ENCODE measurements at places on chromosomes 3 and 15. TPM values are rescaled to one million over a fixed set of nuclear protein-coding genes. Genes with fewer than 3 reads are reported as not detected.

The EPHA3 gene
- 0.22 TPM for total RNA-seq

DNA sequence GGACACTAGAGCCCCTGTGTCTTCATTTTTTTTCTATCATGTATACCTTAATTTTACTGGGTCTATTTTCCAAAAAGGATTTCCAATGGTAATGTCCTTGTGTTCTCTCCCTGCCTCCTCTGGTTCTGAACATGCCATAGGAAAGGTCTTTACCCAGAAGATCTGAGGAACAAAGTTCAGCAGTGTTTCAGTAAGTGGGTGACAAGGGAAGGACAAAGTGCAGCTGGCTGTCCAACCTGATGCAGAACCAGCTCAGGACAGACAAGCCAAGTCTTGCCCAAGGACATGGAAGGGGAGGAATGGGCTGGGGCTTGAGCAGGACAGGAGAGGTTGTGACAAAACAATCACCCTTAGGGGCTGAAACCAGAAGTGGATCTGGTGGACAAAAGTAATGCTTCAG is 61.2 kb upstream of the STRIT1 start:
- H3K4me3 ChIP-seq, result no peak overlapping the region
- no peaks in the 10 kb centered on the region for H3K36me3 ChIP-seq
- DNase-seq, result no peak

DNA sequence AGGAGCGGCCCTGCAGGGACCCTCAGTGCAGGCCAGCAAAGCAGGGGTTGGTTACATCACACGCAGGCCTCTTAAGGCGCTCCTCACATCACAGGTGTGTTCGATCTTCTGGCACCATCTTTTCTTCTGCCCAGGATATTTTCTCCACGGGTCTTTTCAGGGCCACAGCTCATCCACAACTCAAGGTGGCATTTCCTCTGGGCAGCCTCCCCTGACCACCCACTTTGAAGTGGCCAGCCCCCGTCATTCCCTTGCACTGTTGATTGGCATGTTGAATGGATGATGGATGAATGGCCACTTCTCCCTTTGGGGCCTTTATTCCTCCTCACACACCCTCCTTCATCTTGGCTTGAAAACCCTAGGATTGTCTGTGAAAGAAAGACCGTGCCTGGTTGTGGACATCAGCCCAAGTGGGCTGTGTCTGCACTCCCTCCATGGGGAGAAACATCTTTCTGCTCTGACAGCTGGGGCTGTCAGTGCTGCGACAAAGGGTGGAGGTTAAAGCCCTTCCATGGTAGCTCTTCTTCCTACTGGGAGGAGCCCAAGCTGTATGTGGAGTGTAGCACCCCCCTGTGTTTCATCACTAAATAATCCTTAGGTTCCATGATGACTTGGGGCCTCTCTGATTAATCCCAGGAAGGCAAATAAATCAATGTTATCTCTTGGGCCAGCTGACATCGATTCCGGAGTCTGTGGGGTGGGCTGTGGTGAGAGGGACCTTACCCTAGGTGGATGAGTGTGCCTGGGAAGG is 102.5 kb downstream of the EPHB1 start:
- no peaks in the 10 kb centered on the region for H3K36me3 ChIP-seq
- H3K4me1 ChIP-seq, result no peaks in the 10 kb centered on the region
- no peak overlapping the region for H3K27ac ChIP-seq
- H3K4me3 ChIP-seq, result no peak overlapping the region
- H3K27me3 ChIP-seq, result no peaks in the 10 kb centered on the region

- no peaks in the 10 kb centered on the region for H3K36me3 ChIP-seq
- no peaks in the 10 kb centered on the region for H3K27me3 ChIP-seq
Measured at GRCh38 chr15:98787194-98787593, 138.9 kb downstream of the IGF1R start.

- no peak overlapping the region for H3K27ac ChIP-seq
- no peaks in the 10 kb centered on the region for H3K27me3 ChIP-seq
- no peak for DNase-seq
- no peaks in the 10 kb centered on the region for H3K36me3 ChIP-seq
Measured at GRCh38 chr3:53226841-53227407, 28.9 kb downstream of the TKT start.

The GABRA5 gene
- total RNA-seq, result not detected

The LDHAL6B gene
- not detected for total RNA-seq

DNA sequence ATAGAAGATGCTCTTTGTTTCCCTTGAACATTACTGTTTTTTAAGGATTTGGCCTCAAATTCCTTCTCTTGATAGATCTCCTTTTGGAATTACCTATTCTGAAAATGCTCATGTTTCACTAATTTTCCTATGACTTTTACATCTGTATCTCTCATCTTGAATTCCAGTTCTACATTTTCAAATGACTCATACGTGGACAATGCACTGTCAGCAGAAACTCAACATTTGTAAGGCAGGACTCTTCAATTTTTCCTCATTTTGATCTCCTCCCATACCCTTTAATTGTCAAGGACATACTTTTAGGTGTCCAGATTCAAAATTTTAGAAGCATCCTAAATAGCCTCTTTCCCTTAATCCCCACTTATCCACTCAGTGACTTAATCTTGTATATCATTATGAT is 341.0 kb upstream of the RASGRP1 start:
- H3K4me3 ChIP-seq, result no peak overlapping the region
- H3K27ac ChIP-seq, result no peak overlapping the region
- no peaks in the 10 kb centered on the region for H3K36me3 ChIP-seq
- H3K4me1 ChIP-seq, result no peaks in the 10 kb centered on the region
- H3K27me3 ChIP-seq, result no peaks in the 10 kb centered on the region

DNA sequence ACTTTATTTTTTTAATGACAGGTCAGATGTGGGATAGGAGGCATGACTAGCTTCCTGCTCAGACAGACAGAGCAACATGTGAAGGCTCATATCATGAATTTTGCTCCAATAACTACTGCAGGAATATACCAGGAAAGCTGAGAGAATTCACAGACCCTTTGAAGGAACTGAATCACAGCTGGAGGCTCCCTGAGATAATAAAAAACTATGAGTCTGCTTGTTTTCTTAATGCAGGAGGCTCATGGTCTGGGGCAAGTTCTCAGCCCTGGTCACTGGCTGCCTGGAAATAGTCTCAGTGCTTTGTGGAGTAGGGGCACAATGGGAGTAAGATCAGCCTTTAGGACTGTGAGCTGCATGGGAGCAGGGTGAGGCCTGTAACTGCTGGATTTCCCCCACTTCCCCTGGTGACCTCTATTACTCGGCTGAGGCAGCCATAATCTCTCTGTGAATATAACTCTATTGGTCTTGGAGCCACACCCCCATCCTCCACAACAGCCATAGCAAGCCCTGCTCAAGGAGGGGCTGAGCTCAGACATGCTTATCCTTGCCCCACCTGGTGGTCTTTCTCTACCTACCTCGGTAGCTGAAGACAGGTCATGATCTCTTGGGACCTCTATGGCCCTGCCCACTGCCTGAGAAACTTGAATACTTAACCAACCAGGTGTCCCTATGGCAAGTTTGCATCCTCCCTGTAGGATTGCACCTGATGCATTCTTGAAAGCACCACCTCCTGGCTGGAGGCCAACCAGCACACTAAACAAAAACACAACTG is 281.6 kb upstream of the TMCO5A start:
- H3K4me1 ChIP-seq, result no peaks in the 10 kb centered on the region
- no peaks in the 10 kb centered on the region for H3K27me3 ChIP-seq
- H3K4me3 ChIP-seq, result no peak overlapping the region
- H3K27ac ChIP-seq, result no peak overlapping the region
- DNase-seq, result no peak
- H3K36me3 ChIP-seq, result no peaks in the 10 kb centered on the region

The CLEC3B gene
- 71.4 TPM for total RNA-seq

GRCh38 chr3:190205739-190206138 is 85.0 kb upstream of the P3H2 start:
- H3K27ac ChIP-seq, result no peak overlapping the region
- H3K4me1 ChIP-seq, result peaks cover 3% of the 10 kb centered on the region
- no peaks in the 10 kb centered on the region for H3K36me3 ChIP-seq
- no peaks in the 10 kb centered on the region for H3K27me3 ChIP-seq
- no peak for DNase-seq

DNA sequence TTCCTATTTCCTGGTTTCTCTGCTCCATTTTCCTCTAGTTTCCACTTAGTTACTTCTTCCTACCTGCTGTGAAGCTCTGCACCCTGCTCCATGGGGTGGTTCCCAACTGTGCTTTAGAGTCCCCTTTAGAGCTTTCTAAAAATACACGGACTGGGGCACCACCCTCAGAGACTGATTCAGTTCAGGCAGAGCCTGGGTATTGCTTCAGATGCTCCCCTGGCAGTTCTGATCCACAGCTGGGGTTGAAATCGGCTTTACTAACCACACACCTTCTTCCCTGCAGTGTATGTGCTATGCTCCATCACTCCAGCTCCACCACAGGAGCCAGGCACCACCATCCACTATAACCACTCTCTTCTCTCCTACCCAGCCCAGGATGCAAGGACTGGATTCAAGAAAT is 12.6 kb downstream of the ANP32A start:
- H3K4me3 ChIP-seq, result no peak overlapping the region
- DNase-seq, result no peak
- no peaks in the 10 kb centered on the region for H3K36me3 ChIP-seq
- no peaks in the 10 kb centered on the region for H3K27me3 ChIP-seq
- no peaks in the 10 kb centered on the region for H3K4me1 ChIP-seq

DNA sequence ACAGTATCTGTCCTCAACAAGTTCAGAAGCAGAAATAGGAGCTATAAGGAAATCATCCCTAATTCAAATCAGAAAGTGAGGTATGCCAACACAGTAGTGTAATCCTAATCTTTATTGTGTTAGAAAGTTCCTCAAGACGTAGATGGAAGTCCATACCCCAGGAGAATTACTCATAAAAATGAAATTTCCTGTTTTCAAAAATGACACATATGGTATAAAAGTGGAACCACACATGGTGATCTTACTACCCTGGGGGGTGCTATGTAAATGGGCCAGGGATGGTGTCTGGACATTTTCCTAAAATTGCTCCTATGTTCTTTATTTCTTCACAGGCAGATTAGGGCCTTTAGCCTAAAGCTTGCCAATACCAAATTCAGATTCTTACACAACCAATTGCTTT is 204.1 kb downstream of the ARRDC4 start:
- H3K36me3 ChIP-seq, result no peaks in the 10 kb centered on the region
- DNase-seq, result no peak
- H3K4me1 ChIP-seq, result no peaks in the 10 kb centered on the region

- H3K36me3 ChIP-seq, result no peaks in the 10 kb centered on the region
- DNase-seq, result no peak
- H3K27ac ChIP-seq, result peak overlapping the region; percentile 98
- H3K4me3 ChIP-seq, result peak overlapping the region; percentile 73
- H3K27me3 ChIP-seq, result no peaks in the 10 kb centered on the region
- H3K4me1 ChIP-seq, result peaks cover 23% of the 10 kb centered on the region
Measured at GRCh38 chr15:99566157-99566897, 543 bp downstream of the MEF2A start.

GRCh38 chr3:123872621-123873020 is 11.5 kb downstream of the MYLK start:
- no peaks in the 10 kb centered on the region for H3K4me1 ChIP-seq
- H3K27me3 ChIP-seq, result no peaks in the 10 kb centered on the region
- H3K27ac ChIP-seq, result no peak overlapping the region
- H3K4me3 ChIP-seq, result no peak overlapping the region
- no peak for DNase-seq

DNA sequence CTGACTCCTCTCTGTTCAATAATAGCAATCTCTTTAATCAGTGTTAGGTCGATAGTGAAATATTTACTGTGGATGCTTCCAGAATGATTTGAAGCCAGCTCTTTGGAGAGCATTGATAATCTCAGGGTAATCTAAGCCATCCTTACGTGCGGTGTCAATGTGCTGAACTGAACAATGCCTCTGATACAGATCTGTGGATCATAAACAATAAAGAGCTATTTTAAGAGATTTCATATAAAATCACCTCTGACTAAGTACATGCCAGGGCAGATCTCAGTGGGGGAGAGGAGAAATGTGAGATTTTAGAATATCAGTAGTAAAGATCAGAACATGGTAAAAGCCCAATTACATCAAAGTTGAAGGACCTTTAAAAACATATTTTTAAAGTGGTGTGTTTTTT is 319.3 kb upstream of the GBE1 start:
- H3K4me1 ChIP-seq, result no peaks in the 10 kb centered on the region
- H3K27ac ChIP-seq, result no peak overlapping the region
- no peaks in the 10 kb centered on the region for H3K27me3 ChIP-seq
- H3K4me3 ChIP-seq, result peak overlapping the region; percentile 8
- H3K36me3 ChIP-seq, result no peaks in the 10 kb centered on the region
- no peak for DNase-seq

The AP4E1 gene
- 23.0 TPM for total RNA-seq

The GABRR3 gene
- total RNA-seq, result not detected

DNA sequence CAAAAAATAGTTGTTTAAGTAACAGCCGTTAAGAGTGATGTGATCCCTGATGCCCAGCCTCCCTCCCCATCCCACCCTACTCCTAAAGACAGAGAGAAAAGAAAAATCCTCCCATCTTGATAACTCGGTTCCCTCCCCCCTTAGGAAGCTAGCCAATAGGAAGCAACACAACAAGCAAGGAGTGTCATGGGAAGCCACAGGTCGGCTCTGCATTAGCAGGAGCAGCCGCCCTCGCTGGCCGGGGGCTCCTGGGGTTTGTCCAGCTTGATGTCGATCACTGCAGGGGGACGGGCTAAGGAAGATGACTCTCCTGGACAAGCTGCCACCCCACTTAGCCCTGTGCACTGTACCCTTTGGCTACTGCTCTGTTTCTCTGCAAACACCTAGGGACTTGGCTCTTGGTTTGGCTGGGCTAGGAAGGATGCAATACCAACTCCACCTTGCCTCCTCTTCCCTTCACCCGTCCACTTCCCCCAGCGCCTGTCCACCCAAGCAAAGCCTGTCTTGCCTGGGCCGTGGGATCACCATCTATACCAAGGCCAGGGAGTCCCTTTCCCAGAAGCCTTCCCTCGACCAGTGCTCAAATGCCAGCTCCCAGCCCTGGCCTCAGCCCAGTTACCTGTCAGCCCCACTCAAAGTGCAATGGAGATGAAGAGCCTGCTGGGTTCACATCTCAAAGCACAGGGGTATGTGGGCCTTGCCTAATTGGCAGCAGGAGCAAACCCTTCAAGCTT is 23.1 kb downstream of the SRPRB start:
- no peak overlapping the region for H3K4me3 ChIP-seq
- peak; percentile 46 for DNase-seq
- no peak overlapping the region for H3K27ac ChIP-seq
- no peaks in the 10 kb centered on the region for H3K4me1 ChIP-seq

DNA sequence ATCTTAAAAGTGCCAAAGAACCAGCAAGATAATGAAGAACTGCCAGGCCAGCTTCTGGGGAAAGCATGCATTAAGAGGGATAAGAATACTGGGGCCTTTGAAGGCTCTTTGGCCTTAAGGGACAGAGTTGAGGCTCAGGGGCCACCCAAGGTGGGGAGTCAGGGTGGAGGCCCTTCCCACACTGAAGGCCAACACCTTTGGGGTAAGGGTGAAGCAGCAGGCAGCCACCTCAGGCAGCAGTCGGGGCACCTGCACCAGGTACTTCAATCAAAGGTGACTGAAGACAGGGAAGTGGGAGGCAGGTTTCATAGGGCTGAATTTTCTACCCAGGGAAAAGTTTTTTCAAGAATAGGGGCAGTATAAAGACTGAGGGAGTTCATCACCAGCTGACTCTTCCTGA is 87.7 kb upstream of the KLF13 start:
- H3K4me1 ChIP-seq, result no peaks in the 10 kb centered on the region
- H3K27me3 ChIP-seq, result no peaks in the 10 kb centered on the region
- H3K36me3 ChIP-seq, result no peaks in the 10 kb centered on the region
- H3K4me3 ChIP-seq, result no peak overlapping the region
